ENCODE measurements at places on chromosomes 3 and 15.

- DNase-seq = peak; percentile 14
Measured at GRCh38 chr3:142577696-142578328, 721 bp downstream of the ATR start.

- DNase-seq = no peak
Measured at GRCh38 chr3:181932039-181932438, 220.3 kb downstream of the SOX2 start.

GRCh38 chr15:49421991-49422390 lies 1.1 kb upstream of the FGF7 start:
- DNase-seq = peak; percentile 73

- peak; percentile 68 for DNase-seq
Measured at GRCh38 chr3:134600685-134601463, 49.9 kb downstream of the KY start.

DNA sequence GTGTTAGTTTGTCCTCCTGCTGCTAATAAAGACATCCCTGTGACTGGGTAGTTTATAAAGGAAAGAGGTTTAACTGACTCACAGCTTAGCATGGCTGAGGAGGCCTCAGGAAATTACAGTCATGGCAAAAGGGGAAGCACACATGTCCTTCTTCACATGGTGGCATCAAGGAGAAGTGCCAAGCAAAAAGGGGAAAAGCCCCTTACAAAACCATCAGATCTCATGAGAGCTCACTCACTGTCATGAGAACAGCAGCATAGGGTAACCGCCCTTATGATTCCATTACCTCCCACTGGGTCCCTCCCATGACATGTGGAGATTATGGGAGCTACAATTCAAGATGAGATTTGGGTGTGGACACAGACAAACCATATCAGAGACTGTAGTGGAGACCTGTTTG lies 27.0 kb downstream of the TM2D3 start:
- no peak for DNase-seq

- no peak for DNase-seq
Measured at GRCh38 chr15:44319385-44319784, 30.9 kb downstream of the GOLM2 start.

- no peak for DNase-seq
Measured at GRCh38 chr3:182925944-182926337, 54.4 kb downstream of the DCUN1D1 start.

DNA sequence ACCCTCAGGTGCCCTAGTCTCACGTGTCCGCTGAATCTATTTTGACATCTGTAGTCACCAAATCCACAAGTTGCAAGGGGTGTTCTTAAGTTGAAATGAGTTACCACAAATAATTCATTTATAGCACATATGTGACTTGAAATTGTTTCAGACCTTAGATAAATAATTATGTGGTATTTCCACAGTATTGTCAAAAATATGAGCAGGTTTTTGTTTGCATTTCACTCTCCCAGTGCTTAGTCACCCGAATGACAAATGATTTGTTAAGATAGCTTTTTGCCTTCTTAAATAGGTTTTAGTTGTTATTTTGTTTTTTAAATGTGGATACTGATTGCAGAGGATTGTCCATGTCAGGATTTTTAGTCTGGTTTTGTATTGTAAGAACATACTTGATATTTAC lies 2.6 kb downstream of the MFSD1 start:
- DNase-seq = no peak

GRCh38 chr3:56825567-56826438 lies 24.1 kb upstream of the ARHGEF3 start:
- peak; percentile 4 for DNase-seq

DNA sequence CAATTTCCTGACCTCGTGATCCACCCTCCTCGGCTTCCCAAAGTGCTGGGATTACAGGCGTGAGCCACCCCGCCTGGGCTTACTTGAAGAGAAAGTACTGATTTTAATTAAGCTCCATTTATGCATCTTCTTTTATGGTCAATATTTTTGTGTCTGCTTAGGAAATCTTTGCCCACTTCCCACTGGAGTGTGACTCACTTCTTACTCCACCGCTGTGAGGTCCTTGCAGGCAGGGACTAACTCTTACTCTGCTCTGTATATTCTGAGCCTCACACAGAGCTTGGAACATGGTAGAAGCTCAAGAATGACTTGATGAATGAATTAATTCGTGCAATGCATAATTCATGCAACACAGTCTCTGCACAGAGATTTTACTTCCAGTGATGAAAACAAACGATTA lies 2.9 kb upstream of the TM4SF19 start:
- peak; percentile 50 for DNase-seq

- peak; percentile 28 for DNase-seq
Measured at GRCh38 chr3:142929109-142929508, 34.4 kb downstream of the PAQR9 start.

GRCh38 chr3:36992806-36993325 lies at the start of gene EPM2AIP1:
EPM2AIP1 (minus strand) TSS chr3:36993131; CDS start chr3:36993077, 54 bp downstream.
- no peak for DNase-seq

GRCh38 chr3:155385896-155386625 lies 92.6 kb upstream of the STRIT1 start:
- DNase-seq = no peak

- DNase-seq = no peak
Measured at GRCh38 chr3:47007001-47007400, 27.5 kb downstream of the NBEAL2 start.

DNA sequence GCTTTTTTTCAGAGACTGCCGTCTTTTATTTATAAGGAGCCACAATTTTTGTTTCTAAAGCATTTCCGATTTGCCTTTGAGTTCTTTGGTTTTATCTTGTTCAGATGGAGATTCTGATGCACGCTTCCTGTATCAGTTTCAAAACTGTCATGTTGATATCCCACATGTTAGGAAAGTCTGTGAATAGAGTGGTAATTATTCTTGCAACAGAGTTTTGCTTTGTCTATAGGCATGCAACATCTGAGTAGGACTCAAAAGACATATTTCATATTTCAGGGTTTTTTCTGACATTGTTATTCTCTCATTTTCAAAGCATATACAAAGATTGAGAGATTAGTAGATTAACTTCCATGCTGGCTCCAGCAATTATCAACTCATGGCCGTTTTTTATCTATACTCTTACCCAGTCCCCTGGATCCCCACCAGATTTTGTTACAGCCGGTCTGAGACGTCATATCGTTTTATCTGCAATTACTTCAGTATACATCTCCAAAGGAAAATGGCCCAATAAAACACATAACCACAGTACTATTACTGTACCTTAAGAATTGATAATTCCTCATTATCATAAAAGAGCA lies 22.4 kb downstream of the PAQR5 start:
- DNase-seq = no peak
